ENCODE measurements at places on chromosomes 6 and 20.

- DNase-seq = no peak
These were observed at the start of gene CCM2L for GRCh38 chr20:32010101-32010500. Gene CCM2L (plus strand): TSS chr20:32010438. CDS start chr20:32010455, 17 bp downstream.

- DNase-seq = peak; percentile 35
These were observed 7.6 kb downstream of the TREM1 start for GRCh38 chr6:41278699-41279405.

GRCh38 chr6:164216368-164216767 is 801.9 kb downstream of the QKI start:
- DNase-seq = no peak

- DNase-seq = no peak
These were observed 116.5 kb upstream of the BMP2 start for GRCh38 chr20:6651016-6651415.

GRCh38 chr6:22896696-22897095 is 327.3 kb downstream of the HDGFL1 start:
- DNase-seq = no peak

DNA sequence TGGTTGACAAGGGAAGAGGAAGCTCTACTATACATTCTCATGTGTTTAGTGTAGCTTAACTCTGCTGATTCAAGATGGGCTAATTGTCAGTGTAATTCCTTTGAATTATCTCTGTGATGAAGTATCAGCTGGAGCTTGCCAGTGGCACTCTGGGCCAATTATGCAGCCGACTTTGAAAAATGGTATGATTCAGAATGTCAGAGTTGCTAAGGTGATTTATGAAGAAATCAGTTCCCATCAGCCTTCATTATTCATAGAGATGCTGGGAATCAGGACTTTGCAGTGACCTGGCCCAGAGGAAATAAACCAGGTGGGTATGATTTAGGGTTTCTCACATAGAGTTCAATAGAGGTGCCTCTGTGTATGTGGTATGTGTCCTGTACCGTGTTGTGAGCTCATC is 33.4 kb downstream of the KCNS1 start:
- DNase-seq = no peak

- DNase-seq = no peak
These were observed 30.2 kb downstream of the RANBP9 start for GRCh38 chr6:13681305-13682061.

- no peak for DNase-seq
These were observed 119.5 kb upstream of the SGK1 start for GRCh38 chr6:134437376-134437775.

DNA sequence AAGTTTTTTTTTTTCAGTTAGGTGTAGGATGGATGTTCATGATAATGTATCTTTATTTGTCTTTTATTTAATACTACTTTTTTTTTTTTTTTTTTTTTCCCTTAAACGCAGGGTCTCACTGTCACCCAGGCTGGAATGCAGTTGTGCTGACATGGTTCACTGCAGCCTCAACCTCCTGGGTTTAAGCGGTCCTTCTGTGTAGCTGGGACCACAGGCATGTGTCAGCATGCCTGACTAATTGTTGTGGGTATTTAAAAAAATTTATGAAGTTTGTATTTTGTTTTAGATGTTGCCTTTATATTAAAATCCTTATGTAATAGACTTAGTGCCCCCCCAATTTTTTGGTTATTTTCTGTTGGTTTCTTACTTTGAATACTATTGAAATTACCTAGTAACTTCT is 42.6 kb downstream of the NCOA3 start:
- DNase-seq = no peak

GRCh38 chr20:47124181-47124717 is 229.6 kb downstream of the EYA2 start:
- no peak for DNase-seq

DNA sequence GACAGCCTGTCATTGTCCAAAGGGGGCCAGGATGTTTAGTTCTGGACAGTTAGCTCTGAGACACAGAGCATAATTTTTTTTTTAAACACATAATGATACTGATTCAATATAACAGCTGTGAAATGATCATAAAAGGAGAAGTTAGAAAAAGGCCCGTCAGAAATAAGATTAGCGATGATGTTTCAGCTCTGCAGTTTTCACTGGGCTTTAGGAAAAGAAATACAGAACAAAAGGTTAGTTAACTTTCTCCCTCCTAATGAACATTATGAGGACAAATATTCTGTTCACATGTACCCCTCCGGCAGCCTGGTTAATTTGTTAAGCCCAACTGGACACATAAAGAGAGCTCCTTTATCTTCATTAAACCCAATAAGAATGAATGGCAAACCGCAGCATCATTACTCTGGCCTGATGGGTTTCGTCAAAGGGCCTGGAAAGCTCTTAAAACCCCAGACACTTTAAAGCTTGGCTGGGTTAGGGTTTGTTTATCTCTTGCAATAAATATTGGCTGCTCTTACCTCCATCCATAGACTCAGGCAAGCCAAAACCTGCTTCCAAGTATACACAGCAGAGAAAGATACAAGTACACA is 394.6 kb downstream of the KIF16B start:
- no peak for DNase-seq

DNA sequence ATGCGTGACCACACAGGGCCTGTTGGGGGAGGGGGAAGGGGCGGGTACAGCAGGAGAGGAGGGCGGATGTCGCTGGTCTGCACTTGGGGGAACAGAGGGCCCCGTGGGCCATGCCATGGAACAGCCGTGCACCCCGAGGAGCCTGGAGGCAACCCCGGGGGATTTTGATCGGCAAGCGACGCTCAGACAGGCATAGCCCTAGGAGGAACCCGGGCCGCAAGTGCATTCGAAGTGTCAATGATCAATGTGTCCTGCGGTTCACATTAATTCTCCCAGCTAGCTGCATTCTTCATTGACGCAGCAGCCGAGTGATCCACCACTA is 772.8 kb upstream of the DEFB115 start:
- no peak for DNase-seq

GRCh38 chr6:149457316-149457884 is 27.4 kb downstream of the ZC3H12D start:
- DNase-seq = no peak

- DNase-seq = no peak
These were observed 21.4 kb downstream of the UBE3D start for GRCh38 chr6:83044091-83044768.

DNA sequence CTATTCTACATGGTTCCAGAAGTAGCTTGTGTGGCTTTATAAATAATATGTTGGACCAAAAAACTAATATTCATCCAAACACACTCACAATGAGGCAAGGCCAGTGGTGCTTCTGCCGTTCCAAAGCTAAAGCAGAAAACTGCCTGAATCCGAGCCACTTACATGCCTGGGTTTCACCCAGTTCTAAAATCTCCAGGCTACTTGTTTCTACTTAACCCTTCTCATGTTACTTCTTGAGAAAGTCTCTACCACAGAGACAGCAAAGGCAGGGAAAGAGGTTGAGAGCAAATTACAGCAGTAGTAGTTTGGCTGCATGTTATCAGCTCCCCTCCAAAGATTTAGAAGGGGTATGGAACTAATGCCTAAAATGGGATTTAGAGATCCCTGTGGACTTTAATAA is 62.0 kb downstream of the FAXC start:
- DNase-seq = no peak

GRCh38 chr6:16840725-16841124 is 79.5 kb upstream of the ATXN1 start:
- DNase-seq = no peak

DNA sequence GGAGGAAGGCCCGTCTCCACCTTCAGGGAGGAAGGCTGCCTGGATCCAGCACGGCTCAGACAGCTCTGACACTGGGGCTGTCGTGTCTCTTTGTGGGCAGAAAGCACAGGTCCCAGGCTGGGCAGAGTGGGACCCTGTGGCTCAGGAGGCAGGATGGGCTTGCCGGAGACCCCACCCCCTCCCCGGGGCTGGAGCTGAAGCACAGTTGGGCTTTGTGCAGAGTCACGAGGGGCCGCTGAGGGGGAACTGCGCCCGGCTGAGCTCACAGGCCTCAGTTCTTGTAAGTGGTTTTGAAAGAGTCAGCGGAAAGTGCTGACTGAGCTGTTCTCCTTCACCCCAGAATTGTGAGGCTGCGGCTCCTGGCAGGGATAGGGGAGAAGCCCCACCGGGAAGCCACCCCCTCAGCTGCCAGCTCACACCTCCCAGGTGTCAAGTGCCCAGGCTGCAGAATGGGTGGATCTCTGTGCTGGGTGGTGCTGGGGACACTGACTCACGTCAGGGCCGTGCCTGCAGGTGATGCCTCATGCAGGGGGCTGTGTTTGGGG is 145.5 kb upstream of the RNF24 start:
- DNase-seq = no peak
